Activated T-cell treated with anti-CD3 and anti-CD28 coated beads, Interleukin-2, amount 50 U/mL, for 4 hours (primary cell): ENCODE measurements at places on chromosomes 13 and 19. TPM values are rescaled to one million over a fixed set of nuclear protein-coding genes. Genes with fewer than 3 reads are reported as not detected.

LCP1 gene
- total RNA-seq, result 617 TPM

FUT3 gene
- 0.10 TPM for total RNA-seq

DNA sequence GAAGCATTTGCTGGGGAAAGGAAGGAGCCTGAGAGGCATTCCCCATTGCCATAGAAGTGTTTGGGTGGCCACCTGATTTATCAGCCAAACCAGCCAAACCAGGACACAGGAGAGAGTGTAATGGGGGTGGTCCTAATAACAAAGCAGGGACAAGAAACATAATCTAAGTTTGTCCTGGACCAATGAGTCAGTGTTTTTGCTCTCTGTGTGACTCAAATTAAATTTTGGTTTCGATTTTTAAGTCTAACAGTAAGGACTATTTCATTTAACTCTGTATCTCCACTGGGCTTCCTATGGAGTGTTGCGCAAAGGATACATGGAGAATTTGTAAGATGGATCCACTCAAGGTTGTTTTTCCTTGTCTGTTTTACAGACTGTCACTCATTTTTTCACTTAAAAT, 19.5 kb upstream of the TRPC4 start:
- DNase-seq, result no peak

DNA sequence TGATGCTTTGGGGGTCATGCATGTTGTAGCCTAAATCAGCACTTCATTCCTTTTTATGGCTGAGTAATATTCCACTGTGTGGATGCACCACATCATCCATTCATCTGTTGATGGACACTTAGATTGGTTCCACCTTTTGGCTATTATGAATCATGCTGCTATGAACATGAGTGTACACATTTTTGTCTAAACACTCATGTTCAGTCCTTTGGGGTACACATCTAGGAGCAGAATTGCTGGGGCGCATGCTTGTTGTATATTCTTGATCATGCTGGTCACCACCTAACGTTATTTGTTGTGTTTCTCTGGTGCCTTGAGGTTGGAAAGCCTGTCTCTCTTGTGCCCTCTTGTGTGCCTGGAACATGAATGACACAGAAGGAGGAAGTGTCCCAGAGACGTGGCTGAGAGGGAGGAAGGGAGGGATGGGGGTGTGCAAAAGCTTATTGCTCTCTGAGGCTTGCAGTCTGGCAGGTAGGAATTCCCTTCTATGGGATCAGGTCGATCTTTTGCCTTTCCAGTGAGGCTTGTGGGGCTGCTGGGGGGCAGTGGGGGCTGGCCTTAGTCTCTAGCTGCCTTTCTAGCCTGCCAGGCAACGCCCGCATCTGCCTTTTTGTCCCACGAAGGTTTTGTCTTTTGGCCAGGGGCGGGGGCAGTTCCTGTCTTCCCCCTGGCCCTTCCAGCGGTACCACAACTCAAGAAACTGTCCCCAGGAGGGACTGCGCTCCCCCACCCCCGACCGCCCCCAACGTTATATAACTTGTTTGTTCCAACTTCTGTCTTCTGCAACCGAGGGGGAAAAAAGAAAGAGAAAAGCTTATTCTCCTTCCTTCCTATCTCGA, 7.6 kb downstream of the KLHL26 start:
- DNase-seq, result no peak

- no peak for DNase-seq
Observed at GRCh38 chr19:50264483-50265186, 61.2 kb downstream of the MYH14 start.

DNA sequence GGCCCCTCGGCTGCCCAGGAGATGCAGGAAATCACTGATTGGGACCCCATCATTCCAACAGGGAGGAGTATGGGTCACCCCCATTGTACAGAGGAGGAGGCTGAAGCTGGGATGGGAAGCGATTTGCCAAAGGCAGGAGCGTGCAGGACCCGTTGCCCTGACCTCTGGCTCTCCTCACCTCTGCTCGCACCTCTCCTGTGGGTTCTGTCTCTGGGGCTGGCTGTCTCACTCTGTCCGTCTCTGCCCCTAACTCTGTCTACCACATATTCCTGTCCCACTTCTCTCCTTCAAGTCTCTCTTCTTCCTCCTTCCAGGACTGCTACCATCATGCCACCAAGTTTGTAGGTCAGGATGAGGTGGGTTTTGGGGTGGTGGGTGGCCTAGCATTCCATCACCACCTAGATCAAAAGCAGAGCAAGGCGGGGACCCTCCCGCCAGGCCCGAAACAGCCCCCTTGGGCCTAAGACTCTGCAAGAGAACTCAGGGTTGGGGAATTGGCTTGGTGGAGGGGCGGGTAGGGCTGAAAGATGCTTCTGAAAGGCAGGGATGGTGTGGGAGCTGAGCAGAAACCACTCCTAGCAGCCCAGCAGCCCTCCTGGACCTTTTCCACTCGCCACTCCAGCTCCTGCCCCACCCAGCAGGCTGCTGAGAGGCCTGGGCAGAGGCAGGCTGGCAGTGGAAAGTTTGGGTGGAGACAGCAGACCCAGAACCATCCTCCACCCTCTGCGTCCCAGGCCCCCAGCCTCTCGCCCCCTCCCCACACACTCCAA, 1.0 kb upstream of the LGALS7 start:
- DNase-seq, result no peak

- no peak for DNase-seq
Observed at GRCh38 chr19:53626976-53627375, 4.8 kb upstream of the DPRX start.

- no peak for DNase-seq
Observed at GRCh38 chr13:40275636-40276035, 390.8 kb downstream of the FOXO1 start.

COL4A2 gene
- 0.63 TPM for total RNA-seq

AP2A1 gene
- 71.5 TPM for total RNA-seq

ZNF439 gene
- 3.3 TPM for total RNA-seq

DNA sequence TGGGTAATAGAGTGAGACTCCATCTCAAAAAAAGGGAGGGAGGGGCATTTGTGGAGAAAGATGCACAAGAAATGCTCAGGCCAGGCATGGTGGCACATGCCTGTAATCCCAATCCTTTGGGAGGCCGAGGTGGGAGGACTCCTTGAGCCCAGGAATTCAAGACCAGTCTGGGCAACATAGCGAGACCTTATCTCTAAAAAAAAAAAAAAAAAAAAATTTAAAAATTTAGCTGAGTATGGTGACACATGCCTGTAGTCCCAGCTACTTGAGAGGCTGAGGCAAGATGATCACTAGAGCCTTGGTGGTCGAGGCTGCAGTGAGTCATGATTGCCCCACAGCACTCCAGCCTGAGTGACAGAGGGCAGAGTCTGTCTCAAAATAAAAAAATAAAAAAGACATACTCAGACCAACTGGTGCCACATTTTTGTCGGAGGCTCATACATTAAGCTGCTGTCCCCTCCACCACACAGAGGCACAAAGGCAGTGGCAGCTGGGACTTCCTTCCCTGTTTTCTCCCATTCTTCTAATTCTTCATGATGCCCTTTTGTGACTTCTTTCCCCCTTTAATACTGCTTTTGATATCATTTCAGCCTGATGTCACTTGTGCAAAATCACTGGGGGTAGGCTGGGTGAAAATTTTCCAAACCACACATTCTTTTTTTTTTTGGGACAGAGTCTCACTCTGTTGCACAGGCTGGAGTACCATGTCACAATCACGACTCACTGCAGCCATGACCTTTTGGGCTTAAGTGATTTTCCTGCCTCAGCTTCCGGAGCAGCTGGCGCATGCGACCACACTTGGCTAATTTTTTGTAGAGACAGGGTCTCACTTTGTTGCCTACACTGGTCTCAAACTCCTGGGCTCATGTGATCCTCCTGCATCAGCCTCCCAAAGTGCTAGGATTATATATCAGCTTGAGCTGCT, 26.8 kb upstream of the CXCL17 start:
- DNase-seq, result no peak

DNA sequence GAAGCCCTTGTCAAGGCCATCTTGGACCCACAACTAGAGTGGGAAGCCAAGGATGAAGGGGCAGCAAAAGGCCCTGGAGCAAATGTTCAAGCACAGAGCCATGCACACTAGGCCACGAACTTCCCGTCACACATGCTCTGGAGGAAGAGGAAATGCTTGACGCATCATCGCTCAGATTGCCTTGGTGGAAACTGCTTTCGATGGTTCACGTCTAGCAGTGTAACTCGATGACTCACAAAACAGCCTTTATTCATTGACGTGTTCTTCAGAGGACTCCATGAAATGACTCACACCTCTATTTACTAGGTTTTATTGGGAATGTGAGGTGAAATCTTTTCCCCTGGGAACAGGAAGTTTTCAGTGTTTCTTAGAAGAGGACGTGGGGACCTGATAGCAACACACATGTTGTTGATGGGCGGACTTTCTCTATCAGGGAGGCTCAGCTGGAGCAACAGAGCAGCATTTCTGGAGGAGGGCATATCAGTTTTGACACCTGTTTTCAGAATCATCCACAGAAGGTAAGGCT, 79.8 kb upstream of the FLT1 start:
- DNase-seq, result no peak

DNA sequence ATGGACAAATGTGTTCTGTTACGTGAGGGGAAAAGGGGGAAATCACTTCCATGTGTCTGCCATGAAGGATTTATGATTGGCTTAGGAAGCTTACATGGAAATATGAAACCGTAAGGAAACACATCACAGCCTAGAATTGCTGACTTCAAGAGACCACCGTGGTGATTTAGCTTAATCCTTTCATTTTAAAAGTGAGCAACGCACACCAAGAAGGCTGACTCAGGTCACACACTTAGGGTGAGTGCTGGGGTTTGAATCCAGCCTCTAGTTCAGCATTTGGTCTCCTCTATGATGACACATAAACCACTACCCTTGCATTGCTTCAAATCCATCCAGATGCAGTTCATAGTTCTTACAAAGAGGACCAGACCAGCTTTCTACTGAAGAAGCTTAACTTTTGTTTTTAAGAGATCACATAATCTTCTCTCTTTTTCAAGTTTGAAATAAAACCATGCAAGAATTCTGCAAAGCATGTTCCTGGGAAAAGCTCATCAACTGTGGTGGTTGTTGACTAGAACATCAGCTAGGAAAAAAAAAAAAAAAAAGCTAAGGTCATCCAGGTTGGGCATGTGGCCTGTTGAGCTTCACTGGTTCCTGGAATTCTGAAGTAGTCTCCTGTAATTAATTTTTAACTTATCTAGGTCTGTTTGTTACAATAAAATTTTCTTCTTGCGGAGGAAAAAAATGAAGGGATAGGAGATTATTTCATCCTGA, 60.2 kb upstream of the KL start:
- DNase-seq, result no peak

MAP4K1 gene
- 126 TPM for total RNA-seq

- DNase-seq, result no peak
Observed at GRCh38 chr19:17121736-17122293, 46.2 kb downstream of the MYO9B start.

DNA sequence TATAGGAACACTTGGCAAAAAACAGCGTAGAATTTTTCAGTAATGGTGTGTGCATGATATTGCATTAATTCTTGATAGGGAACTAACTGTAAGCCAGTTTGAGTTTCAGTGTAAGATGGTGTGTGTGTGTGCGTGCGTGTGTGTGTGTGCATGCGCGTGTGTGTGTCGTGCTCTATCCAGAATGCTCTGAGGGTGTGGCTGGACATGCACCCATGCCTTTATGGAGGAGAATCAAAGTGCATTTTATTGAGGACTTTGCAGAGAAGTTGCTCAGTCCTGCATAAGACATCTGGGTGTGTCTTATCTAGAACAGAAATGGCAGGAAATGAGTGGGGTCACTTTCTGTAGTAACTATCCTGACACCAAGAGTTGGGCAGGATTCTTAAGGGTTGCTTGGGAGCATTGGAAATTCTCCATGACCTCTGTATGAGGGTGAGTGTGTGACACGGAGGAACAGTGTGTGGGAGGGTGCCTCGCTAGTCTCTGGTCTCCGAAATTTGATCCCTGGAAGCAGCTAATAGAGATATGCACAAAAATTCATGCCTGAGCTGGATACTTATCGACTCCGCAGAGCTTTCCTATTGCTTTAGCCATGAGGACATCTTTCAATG, 252.2 kb downstream of the TSHZ3 start:
- no peak for DNase-seq

GRCh38 chr19:3556978-3557460, 367 bp downstream of the MFSD12 start:
- peak; percentile 72 for DNase-seq

- DNase-seq, result no peak
Observed at GRCh38 chr13:53343361-53343744, 314.7 kb downstream of the OLFM4 start.

DNA sequence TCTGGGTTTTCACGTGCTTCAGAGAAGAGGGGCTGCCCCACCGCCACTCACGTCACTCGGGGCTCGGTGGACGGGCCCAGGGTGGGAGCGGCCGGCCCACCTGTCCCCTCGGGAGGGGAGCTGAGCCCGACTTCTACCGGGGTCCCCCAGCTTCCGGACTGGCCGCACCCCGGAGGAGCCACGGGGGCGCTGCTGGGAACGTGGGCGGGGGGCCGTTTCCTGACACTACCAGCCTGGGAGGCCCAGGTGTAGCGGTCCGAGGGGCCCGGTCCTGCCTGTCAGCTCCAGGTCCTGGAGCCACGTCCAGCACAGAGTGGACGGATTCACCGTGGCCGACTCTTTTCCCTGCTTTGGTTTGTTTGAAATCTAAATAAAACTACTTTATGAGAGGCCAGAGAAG, 2.2 kb upstream of the GZMM start:
- DNase-seq, result no peak

CYP2B6 gene
- total RNA-seq, result 0.18 TPM

DNA sequence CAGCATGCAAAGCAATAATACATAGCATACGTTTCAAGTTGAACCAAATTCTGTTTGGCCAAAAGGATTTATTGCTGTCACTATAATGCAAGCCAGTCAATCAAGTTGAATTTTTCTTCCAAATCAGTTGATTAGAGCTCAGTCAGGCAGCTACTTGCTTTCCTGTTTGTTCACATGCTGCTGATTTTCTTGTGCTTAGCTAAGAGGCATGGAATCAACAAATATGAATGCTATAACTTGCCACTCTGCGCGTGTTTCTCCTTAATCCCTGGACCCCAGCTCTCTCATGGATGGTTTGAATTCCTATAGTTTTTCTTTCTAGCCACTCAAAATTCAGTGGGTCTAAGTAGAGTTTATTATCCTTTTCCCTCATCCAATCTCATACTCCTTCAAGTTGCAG, 311.3 kb downstream of the KLF5 start:
- no peak for DNase-seq

- DNase-seq, result no peak
Observed at GRCh38 chr13:93708308-93709075, 481.9 kb downstream of the GPC6 start.

DNA sequence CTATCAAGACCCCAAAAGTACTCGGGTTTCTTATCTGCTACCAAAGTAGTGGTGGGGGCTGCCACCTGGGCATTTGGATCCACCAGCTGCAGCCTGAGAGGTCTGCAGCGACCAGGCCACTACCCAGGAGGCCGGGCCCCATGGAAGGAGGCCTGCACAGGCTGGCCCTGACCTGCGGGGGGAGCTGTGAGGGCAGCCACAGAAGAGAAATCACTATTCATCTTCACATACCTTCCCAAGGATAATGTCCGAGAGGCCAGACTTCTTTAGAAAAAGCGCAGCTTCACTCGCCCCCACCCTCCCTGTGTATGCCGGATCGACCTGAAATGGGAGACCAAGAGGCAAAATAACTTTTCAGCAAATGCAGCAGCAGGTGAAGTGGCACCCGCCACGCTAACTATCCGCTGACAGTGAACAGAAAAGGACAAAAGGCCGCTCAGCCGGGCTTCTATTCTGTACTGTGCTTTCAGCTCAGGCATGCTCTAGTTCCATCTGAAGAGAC, 30.1 kb downstream of the EPS15L1 start:
- DNase-seq, result no peak

FCER2 gene
- total RNA-seq, result 20.5 TPM

- peak; percentile 47 for DNase-seq
Observed at GRCh38 chr19:58059003-58059670, at the start of gene ZNF135. TSS of gene ZNF135 (plus strand) at chr19:58059282. CDS start at chr19:58060003, 721 bp downstream.

GRCh38 chr19:2659856-2660432, 42.5 kb downstream of the GNG7 start:
- DNase-seq, result no peak
